ENCODE measurements at places on chromosomes 5 and 9. TPM values are rescaled to one million over a fixed set of nuclear protein-coding genes. Genes with fewer than 3 reads are reported as not detected.

- no peak for DNase-seq
- no peaks in the 10 kb centered on the region for H3K36me3 ChIP-seq
- no peak overlapping the region for H3K27ac ChIP-seq
Measured at GRCh38 chr5:170179626-170180025, 53.2 kb upstream of the C5orf58 start.

DNA sequence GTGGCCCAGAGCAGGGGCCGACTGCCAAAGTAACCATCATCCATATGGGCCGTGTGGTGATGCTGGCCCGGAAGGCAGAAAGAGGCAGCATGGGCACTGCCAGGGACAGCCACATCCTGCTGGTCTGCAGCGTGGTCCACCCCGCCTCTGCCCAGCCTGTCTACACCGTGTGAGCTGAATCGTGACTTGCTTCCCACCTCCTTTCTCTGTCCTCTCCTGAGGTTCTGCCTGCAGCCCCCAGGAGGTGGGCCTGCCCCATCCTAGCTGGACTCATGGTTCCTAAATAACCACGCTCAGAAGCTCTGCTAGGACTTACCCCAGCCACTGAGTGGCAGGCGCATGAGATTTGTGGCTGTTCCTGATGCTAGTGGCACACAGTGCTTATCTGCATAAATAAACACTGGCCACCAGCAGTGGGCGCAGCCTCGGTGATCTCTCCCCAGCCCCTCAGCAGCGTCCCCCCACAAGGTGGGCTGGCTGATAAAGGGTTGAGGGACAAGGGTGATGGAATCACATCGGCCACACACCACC is 22.6 kb upstream of the SUSD3 start:
- peaks cover 7% of the 10 kb centered on the region for H3K4me1 ChIP-seq
- DNase-seq: no peak
- no peak overlapping the region for H3K4me3 ChIP-seq
- H3K27ac ChIP-seq: no peak overlapping the region

DNA sequence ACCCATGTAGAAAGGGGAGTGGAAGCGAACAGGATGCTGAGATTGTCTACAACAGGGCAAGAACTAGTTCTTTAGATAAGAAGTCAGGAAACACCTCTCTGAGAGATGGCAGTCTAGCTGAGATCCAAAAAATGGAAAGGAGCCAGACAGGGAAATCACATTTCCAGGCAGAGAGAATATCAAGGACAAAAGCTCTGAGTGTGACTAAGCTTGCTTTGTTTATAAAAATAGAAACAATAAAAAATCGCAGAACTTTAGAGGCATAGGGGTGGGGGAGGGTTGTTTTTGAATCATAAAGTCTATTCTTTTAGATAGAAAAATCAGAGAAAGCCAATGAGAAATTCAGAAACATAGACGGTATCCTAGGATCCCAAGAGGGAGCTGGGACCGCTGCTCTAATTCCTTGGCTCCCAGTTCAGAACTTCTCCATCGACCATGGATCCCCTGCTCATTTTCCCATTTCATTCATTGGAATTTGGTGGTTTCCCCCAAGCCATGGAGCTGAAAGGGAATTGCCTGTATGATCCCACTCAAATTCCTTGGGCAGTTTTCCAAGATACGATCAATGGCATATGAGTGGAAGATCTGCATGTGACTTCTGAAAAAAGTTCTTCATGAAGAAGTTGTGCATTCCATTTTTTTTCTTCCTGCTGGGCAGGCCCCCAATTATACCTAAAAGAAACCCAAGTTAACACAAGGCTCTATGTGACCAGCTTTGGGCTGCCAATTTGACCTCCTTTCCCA is 182.0 kb downstream of the GRIA1 start:
- DNase-seq: no peak
- H3K4me3 ChIP-seq: no peak overlapping the region
- H3K36me3 ChIP-seq: no peaks in the 10 kb centered on the region
- no peaks in the 10 kb centered on the region for H3K4me1 ChIP-seq

DNA sequence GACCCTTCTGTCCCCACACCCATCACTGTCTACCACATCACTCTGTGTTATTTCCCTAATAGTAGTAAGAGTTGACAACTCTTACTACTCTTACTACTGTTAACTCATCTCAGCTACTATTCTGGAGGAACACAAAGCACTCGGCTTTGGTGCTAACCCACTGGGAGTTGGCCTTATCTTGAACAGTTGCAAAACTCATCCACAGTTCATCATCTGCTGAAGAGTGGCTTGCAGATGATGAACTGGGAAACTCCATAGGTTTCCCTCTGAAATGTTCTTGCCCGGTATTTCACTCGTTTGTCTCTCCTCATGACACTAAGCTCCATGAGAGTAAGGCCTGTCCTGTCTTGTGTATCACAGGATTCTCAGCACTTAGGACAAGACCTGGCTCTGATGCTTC is 221.4 kb downstream of the NR3C1 start:
- peaks cover 57% of the 10 kb centered on the region for H3K4me1 ChIP-seq
- H3K27ac ChIP-seq: no peak overlapping the region
- H3K27me3 ChIP-seq: no peaks in the 10 kb centered on the region
- no peaks in the 10 kb centered on the region for H3K36me3 ChIP-seq
- DNase-seq: no peak

DNA sequence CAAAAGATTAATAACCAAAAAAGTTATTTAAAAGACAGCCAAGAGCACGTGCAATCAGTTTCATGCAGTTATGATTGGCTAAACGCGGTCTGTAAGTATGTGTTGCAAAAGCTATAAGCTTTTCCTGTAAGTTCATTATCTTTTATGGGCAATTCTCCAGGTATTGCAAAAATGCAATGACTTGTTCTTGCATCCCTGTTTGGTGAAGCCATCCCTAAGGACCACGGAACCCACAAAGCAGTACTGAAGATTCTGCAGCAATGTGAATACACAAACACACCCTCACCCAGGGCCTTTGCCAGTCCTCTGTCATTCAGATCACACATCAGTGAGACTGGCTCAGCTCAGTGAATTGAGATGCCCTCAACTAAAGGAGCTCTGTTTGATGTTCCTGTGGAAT is 11.4 kb downstream of the GCNT4 start:
- peaks cover 60% of the 10 kb centered on the region for H3K4me1 ChIP-seq
- H3K27ac ChIP-seq: no peak overlapping the region
- no peak for DNase-seq
- H3K4me3 ChIP-seq: no peak overlapping the region
- H3K36me3 ChIP-seq: no peaks in the 10 kb centered on the region
- no peaks in the 10 kb centered on the region for H3K27me3 ChIP-seq

DNA sequence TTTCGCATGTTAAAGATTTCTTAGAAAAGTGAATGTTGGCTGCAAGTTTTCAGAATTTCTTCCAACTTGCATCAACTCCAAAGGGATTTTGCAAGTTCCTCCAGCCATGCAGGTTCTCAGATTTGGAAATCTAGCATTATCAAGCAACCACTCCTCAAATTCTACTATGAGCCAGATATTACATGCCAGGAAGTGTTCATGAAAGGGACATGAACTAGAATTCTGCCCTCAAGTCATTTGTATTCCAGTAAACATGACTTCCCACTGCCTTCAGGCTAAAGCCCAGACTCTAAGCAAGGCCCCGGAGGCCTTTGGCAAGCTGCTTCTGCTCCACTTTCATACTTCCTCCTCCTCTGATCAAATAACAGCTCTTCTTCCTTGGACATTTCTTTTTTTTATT is 111.3 kb upstream of the PAPPA start:
- no peaks in the 10 kb centered on the region for H3K36me3 ChIP-seq
- no peak overlapping the region for H3K4me3 ChIP-seq
- no peak overlapping the region for H3K27ac ChIP-seq
- no peaks in the 10 kb centered on the region for H3K4me1 ChIP-seq
- no peaks in the 10 kb centered on the region for H3K27me3 ChIP-seq

CDC25C gene
- total RNA-seq: 1.1 TPM

PCA3 gene
- not detected for total RNA-seq

ERAP2 gene
- total RNA-seq: 5.7 TPM
